ENCODE measurements at places on chromosomes 12 and 14. TPM values are rescaled to one million over a fixed set of nuclear protein-coding genes. Genes with fewer than 3 reads are reported as not detected.

Gene GPR137C
- total RNA-seq = 0.19 TPM

Gene TAS2R20
- 0.97 TPM for total RNA-seq

GRCh38 chr12:4736091-4736490, 15.9 kb downstream of the GALNT8 start:
- peaks cover 6% of the 10 kb centered on the region for H3K27me3 ChIP-seq
- H3K4me1 ChIP-seq = no peaks in the 10 kb centered on the region
- DNase-seq = no peak
- H3K4me3 ChIP-seq = no peak overlapping the region

DNA sequence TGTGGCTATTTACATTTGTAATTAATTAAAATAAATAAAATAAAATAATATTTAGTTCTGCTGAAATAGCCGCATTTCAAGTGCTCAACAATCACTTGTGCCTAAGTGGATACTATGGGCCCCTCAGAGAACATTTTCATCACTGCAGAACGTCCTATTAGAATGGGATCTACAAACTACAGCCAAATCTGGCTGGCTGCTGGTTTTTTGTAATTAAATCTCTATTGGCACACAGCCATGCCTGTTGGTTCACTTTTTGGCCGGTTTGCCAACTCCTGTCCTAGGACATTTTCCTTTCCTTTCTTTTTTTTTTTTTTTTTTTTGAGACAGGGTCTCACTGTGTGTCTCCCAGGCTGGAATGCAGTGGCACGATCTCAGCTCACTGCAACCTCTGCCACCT, 9.8 kb downstream of the CCDC63 start:
- H3K4me3 ChIP-seq = no peak overlapping the region
- DNase-seq = no peak
- no peak overlapping the region for H3K27ac ChIP-seq
- no peaks in the 10 kb centered on the region for H3K36me3 ChIP-seq

- no peak for DNase-seq
- H3K36me3 ChIP-seq = no peaks in the 10 kb centered on the region
- H3K27ac ChIP-seq = no peak overlapping the region
- no peak overlapping the region for H3K4me3 ChIP-seq
- peaks cover 6% of the 10 kb centered on the region for H3K4me1 ChIP-seq
These were observed 8.8 kb upstream of the EGLN3 start for GRCh38 chr14:33959692-33960151.

DNA sequence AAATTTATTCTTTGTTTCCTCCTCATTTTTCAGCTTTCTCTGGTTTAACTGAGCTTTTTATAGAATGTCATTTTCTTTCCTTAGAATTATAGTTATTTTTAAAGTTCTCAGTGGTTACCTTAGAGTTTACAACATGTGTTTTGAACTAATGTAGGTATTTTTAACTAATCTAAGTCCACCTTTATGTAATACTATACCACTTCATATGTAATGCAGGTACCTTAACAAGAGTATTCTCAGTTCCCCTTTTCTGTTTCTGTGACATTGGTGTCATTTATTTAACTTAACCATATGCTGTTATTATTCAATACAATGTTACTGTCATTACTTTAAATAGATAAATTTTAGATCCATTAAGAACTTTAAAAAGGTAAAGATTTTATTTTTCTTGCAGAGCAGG, 30.3 kb upstream of the KCNC2 start:
- no peak overlapping the region for H3K4me3 ChIP-seq
- peaks cover 2% of the 10 kb centered on the region for H3K27me3 ChIP-seq
- no peak for DNase-seq
- no peak overlapping the region for H3K27ac ChIP-seq
- no peaks in the 10 kb centered on the region for H3K4me1 ChIP-seq
- H3K36me3 ChIP-seq = no peaks in the 10 kb centered on the region

GRCh38 chr12:123388951-123389559, 5.1 kb downstream of the KMT5A start:
- H3K4me3 ChIP-seq = no peak overlapping the region
- no peak overlapping the region for H3K27ac ChIP-seq
- H3K4me1 ChIP-seq = peaks cover 40% of the 10 kb centered on the region
- no peaks in the 10 kb centered on the region for H3K27me3 ChIP-seq
- DNase-seq = no peak
- peaks cover 32% of the 10 kb centered on the region for H3K36me3 ChIP-seq

DNA sequence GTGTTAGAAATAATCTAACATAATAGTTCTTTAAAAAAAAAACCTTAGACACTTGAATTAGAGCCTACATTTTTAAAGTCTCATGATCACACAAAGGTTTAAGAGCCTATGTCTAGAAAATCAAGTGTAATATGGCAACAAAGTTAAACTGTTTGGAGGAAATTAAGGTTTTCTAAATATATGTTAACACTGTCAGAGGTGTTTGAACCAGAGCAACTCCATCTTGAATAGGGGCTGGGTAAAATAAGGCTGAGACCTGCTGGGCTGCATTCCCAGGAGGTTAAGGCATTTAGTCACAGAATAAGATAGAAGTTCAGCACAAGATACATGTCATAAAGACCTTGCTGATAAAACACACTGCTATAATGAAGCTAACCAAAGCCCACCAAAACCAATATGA, 12.4 kb downstream of the CPNE8 start:
- no peaks in the 10 kb centered on the region for H3K36me3 ChIP-seq
- no peak overlapping the region for H3K4me3 ChIP-seq
- no peak for DNase-seq
- H3K27me3 ChIP-seq = no peaks in the 10 kb centered on the region

All from activated CD4-positive, alpha-beta memory T cell treated with anti-CD3 and anti-CD28 coated beads for 36 hours (primary cell).